Suppressor macrophage treated with lipopolysaccharide for 4 hours (primary cell): ENCODE measurements at places on chromosomes 6 and 20.

DNA sequence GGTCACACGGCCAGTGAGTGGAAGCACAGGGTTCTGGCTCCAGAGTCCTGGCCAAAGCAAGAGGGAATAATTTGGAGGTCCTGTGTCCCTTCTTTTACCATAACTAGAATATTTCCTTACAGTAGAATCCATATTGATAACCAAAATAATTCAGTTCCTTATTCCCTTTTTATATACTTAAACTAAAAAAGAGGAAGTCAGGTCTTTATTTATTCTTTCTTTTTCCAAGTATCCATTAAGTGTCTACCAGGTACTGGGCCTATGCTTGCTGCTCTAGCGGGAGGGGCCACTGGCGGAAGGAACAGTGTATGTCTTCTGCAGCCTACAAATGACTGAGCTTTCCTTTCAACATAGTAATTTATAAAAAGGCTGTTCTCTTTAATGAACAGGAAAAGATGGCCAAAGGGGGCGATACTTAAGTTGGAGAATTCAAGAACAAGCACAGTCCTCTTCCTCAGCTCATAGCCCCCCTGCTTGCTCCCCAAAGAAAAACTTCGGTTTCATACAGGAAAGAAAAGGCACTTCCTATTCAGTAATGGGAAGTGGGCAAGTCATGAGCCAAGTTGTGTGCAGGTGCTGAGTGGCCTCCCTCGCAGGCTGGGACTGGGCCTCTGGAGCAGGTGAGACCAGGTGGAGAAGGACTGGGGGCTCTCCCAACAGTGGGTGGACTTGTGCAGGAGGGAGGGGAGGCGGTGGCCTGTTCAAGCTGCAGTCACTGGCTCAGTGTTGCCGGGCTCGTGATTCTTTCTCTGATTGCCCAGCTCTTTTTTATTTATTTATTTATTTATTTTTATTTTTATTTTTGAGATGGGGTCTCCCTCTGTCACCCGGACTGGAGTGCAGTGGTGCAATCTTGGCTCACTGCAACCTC is 110.9 kb downstream of the ARMC2 start:
- no peak for DNase-seq

DNA sequence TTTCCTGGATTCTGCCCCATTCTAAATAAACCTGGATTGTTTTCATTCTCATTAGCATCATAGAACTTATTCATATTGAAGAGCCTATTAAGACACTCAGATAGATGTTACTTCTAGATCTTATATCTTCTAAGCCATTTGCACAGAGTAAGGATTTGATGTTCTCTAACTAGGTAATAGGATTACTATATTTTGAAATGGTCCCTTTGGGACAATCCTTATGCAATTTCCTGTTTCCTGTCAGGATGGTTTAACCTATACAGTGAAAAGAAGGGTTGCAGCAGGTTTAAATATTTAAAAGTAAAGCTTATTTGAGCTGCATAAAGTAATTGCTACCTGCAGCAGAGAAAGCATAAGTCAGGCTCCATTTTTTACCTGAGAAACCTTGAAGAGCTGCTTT is 860.1 kb downstream of the TFAP2A start:
- no peak for DNase-seq

- no peak for DNase-seq
Observed at GRCh38 chr6:95846652-95847051, 169.1 kb upstream of the FUT9 start.

DNA sequence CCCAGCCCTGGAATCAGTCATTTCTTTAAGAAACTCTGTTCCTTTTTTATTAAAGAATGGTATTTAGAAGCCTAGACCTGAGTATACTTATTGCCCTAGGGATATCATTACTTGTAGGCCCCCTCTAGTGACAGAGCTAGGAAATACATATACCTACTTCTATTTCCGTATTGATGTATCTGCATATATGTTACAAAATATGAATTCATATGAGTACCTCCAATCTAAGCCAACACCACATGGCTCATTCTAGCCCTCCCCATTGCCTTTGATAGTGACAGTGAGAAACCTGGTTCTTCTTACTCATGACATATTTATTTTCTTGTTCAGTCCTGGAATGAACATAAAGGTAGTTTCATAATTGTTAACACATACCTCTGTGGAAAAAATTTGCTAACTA is 137.2 kb downstream of the FARS2 start:
- peak; percentile 70 for DNase-seq

DNA sequence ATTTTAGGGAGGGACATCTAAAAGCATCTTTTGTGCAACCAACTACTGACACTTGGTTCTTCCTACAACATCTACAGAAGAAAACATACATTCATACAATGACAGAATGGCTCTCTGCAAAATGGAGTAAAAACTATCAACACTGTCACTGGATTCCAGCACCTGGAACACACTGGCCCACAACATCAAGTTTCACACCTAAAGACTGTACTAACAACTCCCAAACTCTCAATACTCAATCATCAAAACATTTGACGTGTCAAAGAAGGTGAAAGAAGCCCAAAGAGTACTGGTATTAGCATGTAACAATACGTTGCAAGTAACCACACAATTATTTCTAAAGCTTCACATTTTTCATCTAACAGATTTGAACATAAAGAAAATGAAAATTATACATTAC is 2.1 kb downstream of the CPNE1 start:
- DNase-seq: no peak

DNA sequence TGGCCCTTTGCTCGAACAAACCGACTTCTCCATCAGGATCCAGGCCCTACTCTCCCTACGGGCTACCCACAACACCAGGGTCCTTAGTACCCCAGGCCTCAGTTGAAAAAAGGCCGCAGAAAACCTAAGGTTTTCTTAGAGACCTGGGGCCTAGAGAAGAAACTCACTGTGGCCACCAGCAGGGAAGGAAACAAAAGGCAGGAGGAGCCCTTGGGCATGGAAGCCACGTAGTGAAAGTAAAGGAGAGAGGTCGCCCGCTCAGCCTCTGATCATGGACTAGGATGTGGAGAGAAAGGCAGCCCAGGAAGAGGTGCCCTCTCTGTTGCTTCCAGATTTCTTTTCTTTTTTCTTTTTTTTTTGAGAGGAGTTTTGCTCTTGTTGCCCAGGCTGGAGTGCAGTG is 31.5 kb downstream of the CPNE5 start:
- DNase-seq: no peak

GRCh38 chr6:25684565-25684964 is 32.5 kb downstream of the SCGN start:
- DNase-seq: no peak

GRCh38 chr6:51265426-51265825 is 446.8 kb downstream of the TFAP2B start:
- DNase-seq: peak; percentile 41

- DNase-seq: no peak
Observed at GRCh38 chr6:136334465-136334846, 44.8 kb upstream of the BCLAF1 start.

DNA sequence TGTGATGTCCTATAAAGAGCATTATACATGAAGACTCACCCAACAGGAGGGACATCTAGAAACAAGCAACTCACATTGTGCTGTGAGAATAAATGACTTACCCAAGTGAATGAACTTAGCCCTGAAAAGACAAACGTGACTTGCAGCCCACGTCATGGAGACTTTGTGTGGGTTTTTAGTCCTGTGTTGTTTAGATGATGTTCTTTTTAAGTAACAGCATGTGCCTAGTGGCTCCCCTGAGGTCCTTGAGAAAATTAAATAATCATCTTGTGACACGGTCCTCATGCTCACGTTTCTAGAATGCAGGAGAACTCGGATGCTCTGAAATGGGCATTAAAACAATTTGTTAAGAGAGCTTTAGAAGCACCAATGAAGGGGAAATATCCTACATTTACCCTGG is 165.1 kb downstream of the SASH1 start:
- DNase-seq: no peak

DNA sequence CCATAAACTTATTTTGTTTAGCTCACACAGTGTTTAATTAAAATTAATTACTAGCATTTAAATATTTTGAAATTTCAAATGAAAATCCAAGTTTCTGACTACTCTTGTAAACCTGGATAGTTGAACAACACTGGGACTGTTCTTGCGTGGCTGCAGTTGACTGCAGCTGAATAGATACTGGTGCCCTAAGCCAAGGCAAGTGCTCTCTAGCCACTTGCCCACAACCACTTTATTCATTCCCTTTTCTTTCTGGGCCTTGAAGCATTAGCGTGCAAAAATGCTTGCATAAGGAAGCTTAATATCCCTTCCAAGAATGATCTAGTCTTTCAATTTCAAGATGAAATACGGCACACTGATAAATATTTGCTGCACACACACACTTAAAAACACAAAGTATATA is 676.0 kb upstream of the MARCKS start:
- DNase-seq: no peak

- no peak for DNase-seq
Observed at GRCh38 chr6:28531479-28532128, 5.9 kb downstream of the GPX5 start.

DNA sequence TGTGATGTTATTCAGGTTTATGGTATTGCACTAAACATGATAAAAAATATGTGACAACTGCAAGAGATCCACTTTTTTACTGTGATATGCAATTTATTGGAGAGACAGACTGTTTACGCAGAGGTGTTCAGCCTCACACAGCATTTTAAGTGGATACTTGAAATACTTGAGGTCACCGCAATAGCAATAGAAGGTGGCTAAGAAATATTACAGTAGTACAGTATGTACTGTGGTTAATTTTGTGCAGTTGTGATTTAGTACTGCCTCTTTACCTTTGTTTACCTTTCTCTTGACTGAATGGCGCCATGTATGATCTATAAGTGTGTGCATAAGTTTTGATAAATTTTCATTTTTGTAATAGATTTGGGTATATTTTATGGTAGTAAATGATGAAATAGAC is 17.4 kb downstream of the MACROD2 start:
- DNase-seq: no peak

GRCh38 chr6:125233202-125233601 is 68.6 kb downstream of the HDDC2 start:
- DNase-seq: no peak

- DNase-seq: no peak
Observed at GRCh38 chr6:108171291-108171917, 5.6 kb downstream of the NR2E1 start.

- DNase-seq: peak; percentile 58
Observed at GRCh38 chr6:158797331-158798310, 21.5 kb downstream of the EZR start.

- no peak for DNase-seq
Observed at GRCh38 chr6:118974790-118975189, 39.8 kb upstream of the MCM9 start.

DNA sequence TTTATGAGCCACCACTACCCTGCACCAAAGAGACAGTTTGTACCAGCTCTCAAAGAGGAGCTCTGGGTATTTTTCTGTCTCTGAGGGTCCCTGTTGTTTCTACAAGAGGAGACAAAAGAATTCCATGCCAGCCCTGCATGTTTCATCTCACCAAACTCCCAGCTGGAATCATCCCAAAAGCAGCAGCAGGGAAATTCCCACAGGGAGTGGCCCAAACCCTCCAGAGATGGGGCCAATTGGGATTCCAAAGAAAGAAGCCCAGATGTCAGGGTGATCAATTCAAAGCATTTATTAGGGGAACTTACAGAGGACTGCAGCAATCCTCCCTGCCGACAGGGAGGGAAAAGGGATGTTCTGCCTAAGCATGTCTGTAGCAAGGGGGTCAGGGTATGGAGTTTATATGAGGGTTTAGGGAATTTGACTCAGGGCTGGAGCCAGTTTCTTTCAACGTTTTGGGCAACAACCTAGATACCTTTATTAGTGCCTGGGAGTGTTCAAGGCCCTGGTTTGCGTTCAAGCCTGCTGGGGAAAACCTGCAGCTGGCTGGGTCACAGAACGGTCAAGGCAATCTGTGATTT is 47.2 kb downstream of the MUC22 start:
- DNase-seq: no peak

- DNase-seq: no peak
Observed at GRCh38 chr20:55086421-55086820, 611.0 kb downstream of the DOK5 start.

DNA sequence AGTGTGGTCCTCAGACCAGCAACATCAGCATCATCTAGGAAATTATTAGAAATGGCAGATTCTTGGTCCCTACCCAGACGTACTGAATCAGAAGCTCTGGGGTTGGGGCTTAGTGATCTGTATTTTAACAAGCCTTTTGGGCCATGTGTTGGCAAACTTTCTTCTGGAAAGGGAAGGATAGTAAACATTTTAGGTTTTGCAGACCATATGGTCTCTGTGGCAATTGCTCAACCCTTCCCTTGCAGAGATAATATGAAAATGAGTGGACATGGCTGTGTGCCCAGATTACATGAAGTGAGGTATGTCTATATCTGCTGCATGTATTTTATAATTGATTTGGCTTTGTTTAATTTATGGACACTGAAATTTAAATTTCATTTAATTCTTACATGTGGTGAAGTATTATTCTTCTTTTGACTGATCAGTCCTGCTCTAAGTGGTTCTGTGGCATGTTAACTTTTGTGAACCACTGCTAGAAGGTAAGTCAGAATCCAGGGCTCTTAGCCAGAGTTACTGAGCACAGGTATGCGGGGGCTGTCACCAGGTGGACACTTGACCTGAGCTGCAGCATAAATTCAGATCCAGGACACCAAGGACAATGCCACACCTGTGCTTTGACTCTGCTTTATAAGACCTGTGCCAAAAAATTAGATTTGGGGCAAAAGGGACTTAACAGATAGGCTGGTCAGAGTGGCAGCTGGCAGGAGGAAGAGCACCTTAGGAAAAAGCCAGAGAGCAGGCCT is 43.2 kb downstream of the LY86 start:
- no peak for DNase-seq

GRCh38 chr6:120198033-120198432 is 848.5 kb upstream of the MAN1A1 start:
- DNase-seq: no peak

GRCh38 chr6:13854716-13855250 is 40.4 kb upstream of the MCUR1 start:
- DNase-seq: no peak

- peak; percentile 21 for DNase-seq
Observed at GRCh38 chr6:79421707-79422484, 115.3 kb downstream of the LCA5 start.

DNA sequence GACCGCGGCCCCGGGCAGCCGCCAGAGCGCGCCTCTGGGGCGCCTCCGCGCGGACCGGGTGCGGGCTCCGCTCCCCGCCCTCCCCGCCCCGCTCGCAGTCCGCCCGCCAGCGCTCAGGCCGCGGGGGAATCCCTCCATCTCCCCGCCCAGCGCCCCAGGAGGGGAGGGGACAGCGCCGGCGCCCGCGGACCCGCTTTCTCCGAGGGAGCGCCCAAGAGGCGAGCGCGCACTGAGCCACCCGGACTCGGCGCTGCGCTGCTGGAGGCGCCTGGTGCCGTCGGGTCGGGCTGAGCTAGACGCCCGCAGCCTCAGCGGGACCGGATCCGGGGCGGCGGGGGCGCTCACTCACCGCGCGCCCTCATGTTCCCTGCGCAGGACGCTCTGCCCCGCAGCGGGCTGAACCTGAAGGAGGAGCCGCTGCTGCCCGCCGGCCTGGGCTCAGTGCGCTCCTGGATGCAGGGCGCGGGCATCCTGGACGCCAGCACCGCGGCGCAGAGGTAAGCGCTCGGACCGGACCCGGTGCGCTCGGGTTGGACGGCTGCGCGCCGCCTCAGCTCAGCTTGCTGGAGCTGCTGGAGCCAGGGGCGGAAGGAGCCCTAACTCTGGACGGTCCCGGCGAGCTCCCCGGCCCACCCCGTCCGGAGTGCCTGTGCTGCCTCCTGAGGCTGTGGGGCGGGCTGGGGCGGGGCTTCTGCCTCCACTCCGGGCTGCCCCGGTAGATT is 867 bp downstream of the EBF4 start:
- DNase-seq: peak; percentile 51
